ENCODE measurements at places on chromosomes 4 and X. TPM values are rescaled to one million over a fixed set of nuclear protein-coding genes. Genes with fewer than 3 reads are reported as not detected.

TSPAN5 gene
- 6.2 TPM for total RNA-seq

KIF4A gene
- total RNA-seq, result 20.1 TPM

ZNF630 gene
- total RNA-seq, result 0.10 TPM

DNA sequence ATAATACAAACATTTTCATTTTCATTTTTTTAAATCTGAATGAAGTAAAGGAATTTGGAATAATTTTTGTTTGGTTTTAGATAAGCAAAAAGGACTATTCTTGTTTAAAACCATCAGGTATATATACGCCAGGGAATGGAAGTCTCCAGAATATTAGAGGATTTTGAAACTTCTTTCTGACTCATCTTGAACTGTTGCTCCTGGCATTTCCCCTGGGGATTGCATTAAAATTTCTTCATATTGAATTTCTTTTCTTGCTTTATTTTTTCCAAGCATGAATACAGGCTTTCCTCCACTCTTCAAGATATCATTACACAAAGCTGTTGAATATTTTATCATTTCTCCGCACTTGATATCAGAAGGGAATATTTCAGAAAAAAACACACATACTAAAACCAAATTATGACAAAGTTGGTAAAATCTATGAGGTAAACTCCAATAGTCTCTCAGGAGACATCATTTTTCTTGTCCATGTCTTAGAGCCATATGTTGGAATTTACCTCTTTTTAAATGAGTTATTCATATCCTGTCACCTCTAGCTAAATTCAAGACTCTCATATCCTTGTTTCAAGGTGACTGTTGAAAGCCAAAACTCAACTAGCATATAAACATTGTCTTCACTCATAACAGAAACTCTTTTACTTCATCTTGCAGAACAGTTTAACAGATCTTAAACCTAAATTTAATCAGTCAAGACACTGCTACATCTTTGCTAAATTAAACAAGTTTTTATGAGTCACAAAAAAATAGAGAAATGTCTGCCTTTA is 20.7 kb upstream of the CSN1S1 start:
- no peak for DNase-seq

DNA sequence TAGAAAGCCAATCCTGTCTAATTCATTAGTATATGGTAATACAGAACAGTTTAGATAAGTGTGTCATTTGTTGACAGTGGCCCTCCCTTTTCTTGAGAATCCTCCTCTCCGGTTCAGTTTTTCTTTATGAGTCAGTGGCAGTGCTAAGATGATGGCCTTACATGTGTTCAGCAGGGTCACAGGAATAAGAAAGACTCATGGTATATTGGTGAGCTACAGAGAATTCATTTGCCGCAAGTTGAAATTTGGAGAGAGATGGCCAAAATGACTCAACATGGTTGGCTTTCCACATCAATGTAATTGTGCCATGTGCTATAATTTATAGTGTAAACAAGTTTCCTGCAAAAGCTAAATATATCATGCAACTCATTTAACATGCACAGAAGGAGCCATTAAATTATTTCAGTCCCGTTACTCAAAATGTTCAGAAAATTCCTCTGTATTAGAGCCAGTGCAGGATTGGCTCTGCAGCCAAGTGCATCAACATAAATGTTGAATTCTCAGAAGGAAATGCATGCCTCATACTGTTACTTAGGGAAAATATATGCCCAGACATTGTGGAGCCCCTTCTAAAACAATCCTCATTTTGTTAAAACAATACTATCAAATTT is 374.3 kb downstream of the AFF2 start:
- no peak for DNase-seq

DNA sequence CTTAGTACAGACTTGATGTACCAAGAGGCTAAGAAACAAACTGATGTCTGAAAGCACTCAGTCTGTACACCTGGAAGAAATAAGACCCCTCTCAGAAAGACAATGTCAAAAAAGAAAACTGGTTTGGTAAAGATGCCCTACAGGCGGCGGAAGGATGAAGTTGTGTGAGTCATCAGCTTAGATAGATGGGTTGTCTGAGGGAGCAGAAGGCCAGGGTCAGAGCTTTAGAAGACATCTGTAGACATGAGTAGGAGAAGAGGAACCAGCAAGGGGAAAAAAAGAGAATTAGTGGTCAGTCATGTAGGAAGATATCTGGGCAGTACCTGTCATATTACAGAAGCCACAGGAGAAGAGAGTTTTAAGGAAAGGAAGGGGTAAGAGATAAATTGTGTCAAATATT is 8.3 kb downstream of the SRPX2 start:
- no peak for DNase-seq

DNA sequence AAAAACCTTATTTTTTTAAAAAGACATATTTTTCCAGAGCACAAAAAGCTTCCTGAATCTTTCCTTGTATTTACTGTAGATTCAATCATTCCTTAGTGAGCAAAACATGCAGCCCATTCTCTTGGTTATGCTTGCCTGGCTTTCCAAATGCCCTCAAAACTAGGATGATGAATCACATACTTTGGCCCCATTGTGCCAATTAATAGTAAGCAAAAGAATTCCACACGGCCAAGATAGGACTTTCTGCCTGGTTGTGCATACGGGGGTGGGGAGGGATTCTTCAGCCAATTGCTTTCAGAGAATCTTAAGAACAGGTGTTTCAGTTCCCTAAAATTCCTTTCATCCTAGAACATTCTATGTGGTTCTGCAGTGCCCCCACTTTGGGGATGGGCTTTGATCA is 7.0 kb downstream of the RAI2 start:
- no peak for DNase-seq

SLC6A8 gene
- 127 TPM for total RNA-seq

RHOH gene
- not detected for total RNA-seq

SLC25A43 gene
- 11.3 TPM for total RNA-seq

DNA sequence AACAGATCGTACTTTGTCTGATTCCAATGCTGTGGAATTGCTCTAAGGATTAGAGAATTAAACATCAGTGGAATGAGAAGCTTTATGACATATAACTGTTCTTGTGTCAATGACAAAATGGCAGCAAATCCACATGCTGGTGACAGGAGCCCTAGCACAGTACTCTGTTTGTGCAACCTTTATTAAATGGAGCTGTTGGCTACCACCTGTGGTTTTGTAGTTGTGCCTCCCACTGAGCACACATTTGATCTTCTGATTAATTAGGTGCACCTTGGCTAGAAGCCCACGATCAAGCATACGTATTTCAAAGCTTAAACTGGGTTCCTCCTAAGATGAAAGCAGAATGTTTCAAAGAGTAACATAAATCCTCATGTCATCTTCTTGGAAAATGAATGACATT is 394.0 kb upstream of the IGFBP7 start:
- no peak for DNase-seq

DNA sequence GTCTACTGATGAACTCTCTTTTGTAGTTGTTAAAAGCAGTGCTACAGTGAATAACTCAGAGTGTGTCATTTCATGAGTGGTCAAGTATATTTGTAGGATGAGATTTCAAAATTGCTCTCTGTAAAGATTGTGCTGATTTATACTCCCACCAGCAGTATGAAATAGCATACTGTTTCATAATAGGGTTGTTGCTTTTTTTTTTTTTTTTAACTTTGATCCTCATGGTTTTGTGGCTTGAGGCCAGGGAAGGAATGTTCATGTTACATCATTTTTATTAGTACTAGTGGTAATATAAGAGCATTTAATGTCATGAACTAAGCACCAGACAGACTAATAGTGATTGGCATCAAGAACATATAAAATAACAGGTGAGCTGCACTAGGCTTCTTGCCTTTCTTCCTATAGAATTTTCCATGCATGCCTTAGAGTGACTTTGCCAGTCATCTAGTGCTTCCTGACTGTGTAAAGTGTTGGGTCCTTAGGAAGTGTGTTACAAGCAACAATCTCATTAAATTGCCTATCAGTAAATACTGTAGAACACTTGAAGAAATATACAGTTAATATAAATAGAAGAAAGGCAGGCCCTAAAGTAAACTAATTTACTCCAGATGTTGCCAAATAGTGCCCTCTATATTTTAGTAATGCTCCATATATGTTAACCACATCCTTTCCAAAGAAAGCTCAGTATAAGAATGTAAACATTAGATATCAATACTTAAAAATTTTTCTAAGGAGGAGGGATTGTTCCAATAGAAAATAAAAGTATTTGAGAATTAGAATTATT is 38.6 kb upstream of the MSMO1 start:
- DNase-seq, result peak; percentile 29

DNA sequence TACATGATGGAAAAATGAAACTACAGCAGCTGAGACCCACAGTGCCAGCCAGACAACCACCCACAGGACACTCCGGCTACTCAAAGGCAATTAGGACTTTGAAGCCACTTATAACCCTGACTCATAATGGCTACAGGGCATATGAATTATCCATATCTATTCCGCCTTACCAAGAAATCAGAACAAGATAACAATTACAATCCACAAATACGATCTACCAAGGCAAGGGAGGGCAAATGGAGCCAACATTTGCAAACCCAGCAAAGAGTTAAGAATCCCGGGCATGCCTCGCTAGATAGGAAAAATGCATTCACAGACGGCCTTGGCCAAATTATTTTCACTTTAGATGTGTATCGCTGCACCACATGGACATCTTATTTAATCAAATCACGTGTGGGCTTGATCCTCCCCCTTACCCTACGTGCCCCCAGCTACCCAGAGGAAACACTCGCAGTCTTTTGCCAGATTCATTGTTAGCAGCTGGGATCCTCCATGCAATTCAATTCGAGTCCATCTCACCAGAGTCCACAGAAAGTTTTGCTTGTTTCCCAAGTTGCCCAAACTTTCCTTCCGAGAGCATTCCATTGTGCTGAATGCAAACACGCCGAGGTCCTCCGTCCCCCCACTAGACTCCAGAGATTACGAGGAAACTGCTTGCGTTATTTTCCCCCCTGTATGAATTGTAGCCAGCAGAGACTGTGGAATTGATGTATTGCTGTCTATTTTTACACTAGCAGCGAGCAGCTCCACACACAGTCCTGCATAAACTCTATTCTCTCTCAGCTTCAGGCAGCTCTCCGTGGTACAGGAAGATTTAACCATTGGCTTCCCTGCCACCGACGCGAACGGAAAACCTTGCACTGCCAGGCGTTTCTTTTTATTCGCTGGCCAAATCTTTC is 1.2 kb downstream of the PPARGC1A start:
- no peak for DNase-seq
